GM13976 (cell line): ENCODE measurements at places on chromosomes 2 and 18.

DNA sequence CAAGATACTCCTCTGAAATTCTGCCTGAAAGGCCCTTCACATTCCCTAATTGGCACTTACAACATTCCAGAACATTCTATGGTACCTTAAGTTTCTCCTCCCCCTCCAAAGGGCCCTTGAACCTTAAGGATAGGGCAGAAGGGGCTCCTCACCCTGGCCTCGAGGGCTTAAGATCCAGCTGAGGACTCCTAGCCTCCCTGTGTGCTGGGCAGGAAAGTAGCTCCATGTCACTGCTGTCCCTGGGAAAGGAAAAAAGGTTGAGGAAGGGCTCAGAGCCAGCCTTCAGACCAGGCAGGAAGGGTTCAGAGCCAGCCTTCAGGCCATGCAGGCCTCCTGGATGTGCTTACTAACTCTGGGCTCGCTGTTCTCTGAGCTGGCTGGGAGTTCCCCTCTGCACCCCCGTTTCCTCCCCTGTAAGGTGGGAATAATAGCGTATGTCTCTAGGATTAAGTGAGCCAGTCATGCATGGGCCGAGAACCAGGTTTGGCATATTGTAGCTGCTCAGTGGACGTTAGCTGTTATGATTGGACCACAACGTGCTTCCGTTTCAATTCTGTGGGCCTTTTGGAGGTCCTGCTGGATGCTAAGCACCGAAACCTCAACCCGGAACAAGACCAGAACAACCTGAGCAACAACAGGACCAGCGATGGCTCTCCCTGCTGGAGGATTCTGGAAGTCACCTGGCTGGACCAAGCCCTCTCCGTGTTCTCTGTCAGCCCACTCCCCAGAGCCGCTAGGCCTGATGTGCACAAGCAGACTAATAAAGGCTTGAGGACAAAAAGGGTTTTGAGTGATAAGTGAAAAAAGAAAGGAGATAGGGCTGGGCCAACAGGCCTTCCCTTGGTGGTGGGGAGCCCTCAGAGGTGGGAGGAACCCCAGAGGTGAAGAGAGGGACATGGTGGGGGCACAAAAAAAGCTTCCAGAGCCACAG, 1.0 kb upstream of the B3GNT7 start:
- DNase-seq: peak; percentile 87

GRCh38 chr18:44927127-44927849, 246.6 kb downstream of the SETBP1 start:
- DNase-seq: no peak

GRCh38 chr2:128374001-128374710, 55.5 kb upstream of the HS6ST1 start:
- DNase-seq: no peak

DNA sequence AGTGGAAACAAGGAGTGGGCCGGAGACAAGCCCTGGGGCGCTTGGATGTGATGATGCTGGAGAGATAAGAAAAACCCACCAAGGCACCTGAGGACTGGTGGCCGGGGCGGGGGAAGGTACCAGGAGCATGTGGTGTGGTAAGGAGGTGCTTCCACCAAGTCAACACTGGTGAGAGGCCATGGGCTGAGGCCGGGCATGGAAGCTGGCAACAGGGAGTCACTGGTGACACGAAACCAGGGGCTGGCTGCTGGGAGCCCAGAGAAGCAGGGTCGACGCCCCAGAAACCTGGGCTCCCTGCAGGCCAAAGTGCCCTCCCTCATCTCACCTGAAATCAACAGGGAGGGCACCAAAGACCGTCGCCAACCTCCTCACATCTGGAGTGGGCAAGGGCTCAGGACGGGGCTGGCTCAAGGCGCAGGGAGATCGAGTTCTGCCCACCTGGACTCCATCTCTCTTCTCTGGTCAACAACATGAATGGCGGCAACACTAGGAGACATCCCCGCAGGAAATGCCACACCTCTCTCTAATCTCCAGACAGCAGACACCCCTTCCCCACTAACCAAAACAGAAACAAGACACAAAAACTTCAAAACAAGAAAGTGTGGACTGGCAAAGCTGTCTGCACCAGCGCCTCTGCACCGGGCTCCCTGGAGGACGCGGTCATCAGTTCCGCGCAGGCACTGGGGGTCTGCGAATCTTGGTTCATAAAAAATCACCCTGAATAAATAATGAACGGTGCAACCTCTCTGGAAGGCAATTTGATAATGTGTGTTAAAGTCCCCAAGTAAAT, 185.5 kb downstream of the HDAC4 start:
- no peak for DNase-seq

- DNase-seq: no peak
Observed at GRCh38 chr2:118493213-118493612, 354.2 kb downstream of the EN1 start.

DNA sequence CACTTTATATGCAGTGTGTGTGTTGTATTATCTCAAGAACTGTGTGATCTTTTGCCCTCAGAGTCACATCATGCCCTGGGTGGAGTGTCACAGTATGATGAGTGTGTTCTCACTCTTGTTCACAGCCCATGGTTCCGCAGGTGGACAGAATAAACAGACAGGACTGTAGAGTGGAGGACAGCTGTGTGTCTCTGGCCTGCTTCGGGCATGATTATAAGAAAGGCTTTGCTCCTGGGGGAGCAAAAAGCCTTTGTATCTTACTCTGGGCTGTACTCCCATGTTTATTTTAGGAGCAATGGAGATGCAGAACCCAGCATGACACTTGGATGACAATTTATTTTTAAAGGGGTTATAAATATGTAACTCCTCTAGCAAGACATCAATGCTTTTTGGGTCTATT, 371.7 kb upstream of the MEX3C start:
- DNase-seq: no peak

DNA sequence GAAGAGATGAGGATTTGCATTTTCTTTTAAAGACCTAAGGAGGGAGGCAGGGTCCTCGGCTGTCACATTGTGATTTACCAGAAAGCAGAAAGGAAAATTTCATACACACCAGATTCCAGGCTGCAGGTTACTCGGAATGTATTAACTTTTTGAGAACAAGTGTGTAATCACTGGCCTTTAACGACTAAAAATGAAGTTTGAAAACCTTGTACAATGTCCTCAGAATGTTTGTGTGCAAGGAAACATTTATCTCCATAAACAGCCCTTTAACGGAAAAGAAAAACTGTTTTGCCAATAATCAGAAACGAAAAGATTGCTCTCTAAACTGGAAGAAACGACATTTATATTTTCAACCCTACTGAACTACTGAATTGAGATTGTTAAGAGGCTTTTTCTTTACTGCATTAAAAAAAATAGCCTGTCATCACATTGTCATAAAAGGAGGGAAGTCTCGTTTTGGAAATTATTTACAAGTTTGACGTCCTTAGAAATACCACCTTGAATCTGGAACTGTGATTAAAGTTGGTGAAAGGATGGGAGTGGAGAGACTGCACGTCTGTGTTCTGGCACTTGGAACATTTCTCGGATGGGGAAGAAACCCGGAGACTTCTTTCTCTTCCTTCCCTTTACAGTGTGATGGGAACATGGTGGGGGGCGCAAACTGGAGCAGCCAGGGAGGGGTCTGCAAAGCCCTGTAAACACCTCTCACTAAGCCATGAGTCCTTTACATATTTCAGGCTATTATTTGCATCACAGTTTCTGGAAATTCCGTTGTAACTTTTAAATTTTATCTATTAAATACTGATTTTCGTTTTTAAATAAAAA, 134.1 kb upstream of the SIX3 start:
- no peak for DNase-seq

GRCh38 chr18:58495634-58496033, 133.3 kb downstream of the ALPK2 start:
- DNase-seq: peak; percentile 42

- DNase-seq: no peak
Observed at GRCh38 chr18:34866310-34866709, 156.2 kb downstream of the DTNA start.

DNA sequence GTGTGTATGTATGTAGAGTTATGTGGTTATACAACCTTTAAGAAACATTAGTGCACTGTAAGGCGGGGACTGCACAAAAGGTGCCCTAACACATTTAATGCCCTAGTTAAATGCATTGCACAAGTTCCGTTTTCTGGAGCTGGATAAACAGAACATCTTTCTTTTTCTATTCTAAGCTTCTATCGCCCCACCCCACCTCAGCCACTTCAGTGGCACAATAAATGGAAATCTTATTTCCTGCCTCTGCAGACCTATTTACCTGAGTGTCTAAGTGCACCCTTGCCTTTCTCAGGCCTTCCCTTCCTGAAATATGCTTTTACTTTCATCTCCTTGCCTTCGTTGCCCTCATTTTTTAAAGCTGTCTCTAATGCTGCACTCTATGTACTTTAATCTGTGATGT, 123.5 kb downstream of the TANC1 start:
- DNase-seq: no peak

- no peak for DNase-seq
Observed at GRCh38 chr2:74620671-74621070, 27.5 kb downstream of the M1AP start.

DNA sequence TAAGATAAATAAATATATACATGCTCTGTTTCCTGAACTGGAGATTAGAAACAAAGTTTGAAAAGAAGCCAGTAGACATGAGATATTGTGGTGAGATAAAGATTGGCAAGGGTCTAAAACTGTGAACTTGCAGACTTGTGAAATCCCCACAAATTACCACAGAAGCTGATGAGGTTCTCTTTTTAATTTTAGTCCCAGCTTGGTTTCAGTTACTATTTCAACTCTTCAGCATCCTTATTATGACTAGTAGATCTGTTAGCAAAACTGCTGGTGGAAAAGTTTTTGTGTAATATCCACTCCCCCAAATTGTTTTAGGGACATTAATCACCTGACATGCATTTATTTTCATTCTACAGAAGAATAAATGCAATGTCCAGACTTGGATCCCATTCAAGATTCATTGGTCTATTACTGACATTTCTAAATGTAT, 20.8 kb downstream of the RASGRP3 start:
- peak; percentile 45 for DNase-seq

- no peak for DNase-seq
Observed at GRCh38 chr2:198961547-198961946, 496.2 kb downstream of the SATB2 start.

GRCh38 chr2:37392428-37392827, 48.0 kb downstream of the QPCT start:
- DNase-seq: no peak

DNA sequence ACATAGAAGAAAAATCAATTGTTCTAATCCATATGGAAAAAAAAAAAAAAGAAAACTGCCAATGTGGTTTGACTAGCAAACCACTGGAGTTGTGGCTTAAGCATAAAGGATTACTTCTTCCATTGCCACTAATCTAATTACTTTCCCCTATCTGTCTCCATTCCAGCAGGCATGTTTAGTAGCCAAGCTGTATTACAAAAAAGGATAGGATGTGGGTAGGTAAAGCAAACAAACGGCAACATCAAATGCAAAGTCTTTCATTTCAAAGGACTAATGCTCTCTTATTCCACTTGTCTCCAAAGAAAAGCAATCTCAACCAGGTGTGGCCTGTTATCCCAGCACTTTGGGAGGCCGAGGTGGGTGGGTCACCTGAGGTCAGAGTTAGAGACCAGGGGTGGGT, 36.5 kb downstream of the SLC8A1 start:
- no peak for DNase-seq

GRCh38 chr18:55547705-55548056, 40.3 kb downstream of the TCF4 start:
- no peak for DNase-seq

- peak; percentile 69 for DNase-seq
Observed at GRCh38 chr2:27085673-27086089, 891 bp upstream of the KHK start.

- DNase-seq: no peak
Observed at GRCh38 chr18:61967252-61967891, 74.6 kb upstream of the RNF152 start.

GRCh38 chr2:230234845-230235244, 9.3 kb downstream of the SP140 start:
- DNase-seq: peak; percentile 26

GRCh38 chr2:46855805-46856204, 59.8 kb downstream of the MCFD2 start:
- no peak for DNase-seq

- no peak for DNase-seq
Observed at GRCh38 chr18:26960911-26961310, 95.4 kb upstream of the AQP4 start.

- no peak for DNase-seq
Observed at GRCh38 chr2:234463626-234464290, 33.1 kb downstream of the ARL4C start.

- no peak for DNase-seq
Observed at GRCh38 chr2:101882769-101883307, 108.9 kb upstream of the IL1R2 start.

GRCh38 chr2:25115902-25116301, 52.5 kb downstream of the POMC start:
- no peak for DNase-seq

DNA sequence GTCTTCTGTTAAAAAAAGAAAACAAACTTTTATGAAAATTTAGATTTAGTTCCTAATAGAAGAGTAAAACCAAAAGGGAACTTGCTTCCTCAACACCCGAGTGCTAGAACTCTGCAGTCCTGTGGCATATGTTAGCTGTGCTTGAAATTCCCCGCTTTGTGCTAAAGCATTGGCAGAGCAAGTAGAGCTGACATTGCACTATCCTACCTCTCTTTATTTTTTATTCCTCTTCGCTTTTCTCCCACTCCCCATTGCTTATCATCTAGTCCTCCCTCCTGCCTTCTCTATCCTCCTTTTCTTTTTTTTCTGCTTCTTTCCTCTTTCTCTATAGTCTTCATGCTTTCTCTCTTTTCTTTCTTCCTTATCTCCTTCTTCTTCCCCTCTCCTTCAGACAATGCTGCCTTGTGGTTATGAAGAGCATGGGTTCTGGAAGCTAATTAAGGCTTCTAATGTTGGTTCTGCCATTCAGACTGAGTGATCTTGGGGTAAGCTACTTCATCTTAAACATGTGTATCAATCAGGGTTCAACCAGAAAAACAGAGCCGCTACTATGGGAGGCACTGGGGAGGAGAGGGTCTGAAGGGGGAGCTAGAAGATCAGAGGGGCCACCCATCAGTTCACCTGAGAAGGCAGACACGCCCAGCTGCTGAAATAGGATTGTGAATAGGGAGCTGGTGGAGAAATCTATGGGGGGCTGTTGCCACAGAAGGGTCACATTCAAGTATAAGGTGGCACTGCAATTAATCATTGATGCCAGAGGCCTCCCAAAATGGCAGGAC, 31.4 kb upstream of the PELI1 start:
- no peak for DNase-seq

GRCh38 chr2:169584005-169584877, at the start of gene PPIG:
Gene PPIG, plus strand, starts transcription at chr2:169584351. Its CDS starts 19,691 bp downstream, at chr2:169604042.
- peak; percentile 91 for DNase-seq

- no peak for DNase-seq
Observed at GRCh38 chr18:6280211-6280743, 134.4 kb downstream of the L3MBTL4 start.

GRCh38 chr2:66489436-66489835, 54.5 kb downstream of the MEIS1 start:
- DNase-seq: no peak

DNA sequence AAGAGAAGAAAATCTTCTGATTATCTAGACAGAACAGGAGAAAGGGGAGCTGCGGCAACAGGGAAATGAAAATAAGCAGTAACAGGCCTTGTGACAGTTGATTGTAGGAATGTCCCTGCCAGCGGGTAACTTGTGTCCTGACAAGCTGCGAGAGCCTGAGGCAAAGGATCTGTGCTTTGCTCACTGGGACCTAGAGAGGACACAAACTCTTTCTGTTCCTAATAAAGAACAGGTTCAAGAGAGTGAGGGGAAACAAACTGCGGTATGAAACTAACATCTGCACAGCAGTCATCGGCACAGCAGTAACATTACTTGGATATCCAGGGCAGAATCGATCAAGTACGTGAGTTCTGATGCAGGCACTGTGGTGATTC, 103.7 kb upstream of the THOC1 start:
- no peak for DNase-seq
